ENCODE measurements at places on chromosomes 4 and X. TPM values are rescaled to one million over a fixed set of nuclear protein-coding genes. Genes with fewer than 3 reads are reported as not detected.
A peak's percentile ranks its signal among the peaks of the same experiment; 100 is the strongest.

Gene COL4A6
- 1.1 TPM for total RNA-seq

DNA sequence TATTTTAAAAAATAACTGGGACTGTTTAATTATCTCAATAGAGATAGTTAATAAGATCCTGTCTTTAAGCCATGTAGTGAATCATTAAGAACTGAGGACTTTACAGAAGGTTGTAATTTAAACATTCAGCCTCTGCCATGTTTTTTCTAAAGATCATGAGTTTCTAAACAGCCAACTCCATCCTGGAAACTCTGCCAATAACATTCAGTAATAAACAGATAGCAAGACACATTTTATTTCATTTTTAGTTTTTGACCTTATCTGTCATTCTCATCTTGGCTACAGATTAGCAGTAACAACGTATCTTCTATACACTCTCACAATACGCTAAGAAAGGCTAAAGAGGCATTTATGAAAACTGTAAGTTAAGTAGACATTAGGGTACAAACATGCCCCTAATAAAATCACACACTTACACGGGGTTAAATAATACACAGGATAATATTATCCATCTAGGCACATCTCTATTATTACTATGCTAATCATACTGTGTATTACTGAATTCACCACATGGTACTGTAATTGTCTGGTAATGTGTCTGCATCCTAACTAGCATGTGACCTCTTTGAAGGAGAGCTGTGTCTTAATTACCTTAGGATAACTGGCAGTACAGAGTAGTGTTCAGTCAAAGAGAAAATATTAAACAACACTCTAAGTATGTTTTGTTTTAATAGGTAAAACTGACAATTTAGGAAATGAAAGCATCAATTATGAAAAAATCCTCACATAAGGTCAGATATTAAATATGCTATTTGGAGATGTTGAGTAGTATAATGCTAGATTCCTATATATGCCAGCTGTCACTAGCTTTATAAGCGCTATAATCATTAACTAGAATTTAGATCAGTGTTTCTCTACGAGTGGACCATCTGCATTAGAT lies 122.4 kb upstream of the NAP1L5 start:
- DNase-seq, result no peak

DNA sequence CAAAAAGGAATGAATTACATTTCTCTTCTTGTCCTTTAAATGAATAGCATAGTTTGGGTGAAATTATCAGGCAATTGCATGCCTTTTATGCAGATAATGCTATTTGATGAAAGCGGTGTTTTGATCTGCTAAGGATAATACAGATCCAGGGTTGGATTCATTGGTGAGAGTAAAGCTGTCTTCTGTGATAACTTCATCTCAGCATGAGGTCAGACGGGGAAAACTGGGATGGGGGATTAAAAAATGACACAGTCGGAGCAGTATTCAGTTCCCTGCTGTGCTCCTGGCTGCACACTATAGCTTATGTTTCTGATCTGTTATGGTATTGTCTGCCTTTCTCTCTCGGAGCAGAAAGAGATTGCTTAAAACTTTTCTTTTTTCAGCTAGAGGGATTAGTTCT lies 105.9 kb upstream of the TENM3 start:
- no peak for DNase-seq

DNA sequence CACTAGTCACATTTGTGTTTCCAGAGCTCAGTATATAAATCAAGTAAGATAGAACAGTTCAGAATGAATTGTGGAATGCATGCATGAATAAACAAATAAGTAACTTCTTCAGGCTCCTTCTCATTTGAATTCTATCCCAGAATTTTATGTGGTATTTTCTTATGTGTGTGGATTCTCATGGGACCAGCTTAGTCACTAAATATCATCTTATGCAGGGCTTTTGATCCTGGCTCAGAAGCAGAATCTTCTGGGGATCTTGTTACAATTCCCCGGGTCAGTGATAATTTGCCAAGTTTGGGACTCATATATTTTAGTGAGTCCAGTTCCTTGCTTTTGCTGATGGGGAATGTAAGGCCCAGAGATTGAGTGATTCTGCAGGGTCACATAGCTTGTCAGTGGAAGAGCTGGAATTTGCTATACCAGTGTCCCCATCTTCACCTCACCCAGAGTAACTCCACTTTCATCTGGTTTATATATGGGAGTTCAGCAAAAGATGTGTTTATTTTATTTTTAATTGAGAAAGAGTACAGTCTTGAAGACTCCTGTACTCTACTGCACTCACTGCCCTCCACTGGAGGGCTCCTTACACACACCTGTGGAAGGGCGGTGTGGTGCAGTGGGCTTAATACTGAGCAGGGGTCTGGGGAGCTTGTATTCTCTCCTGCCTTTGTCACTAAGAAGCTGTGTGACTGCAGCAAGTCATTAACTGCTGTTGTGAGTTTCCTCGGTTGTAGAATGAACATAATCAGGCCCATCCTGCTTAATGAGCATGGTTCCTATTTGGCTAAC lies 198.2 kb upstream of the CXorf66 start:
- DNase-seq, result peak; percentile 67

Gene SPACA5B
- total RNA-seq, result not detected

Gene ARAF
- total RNA-seq, result 41.5 TPM

GRCh38 chr4:24473309-24473721 lies 111.0 kb downstream of the DHX15 start:
- DNase-seq, result peak; percentile 51

- DNase-seq, result peak; percentile 51
These were observed 22.8 kb upstream of the FMR1NB start for GRCh38 chrX:147958291-147958690.

Gene SPARCL1
- 0.39 TPM for total RNA-seq

- DNase-seq, result no peak
These were observed 2.2 kb downstream of the PCDH10 start for GRCh38 chr4:133151341-133151690.

GRCh38 chr4:101458914-101459313 lies 111.6 kb upstream of the PPP3CA start:
- DNase-seq, result no peak

DNA sequence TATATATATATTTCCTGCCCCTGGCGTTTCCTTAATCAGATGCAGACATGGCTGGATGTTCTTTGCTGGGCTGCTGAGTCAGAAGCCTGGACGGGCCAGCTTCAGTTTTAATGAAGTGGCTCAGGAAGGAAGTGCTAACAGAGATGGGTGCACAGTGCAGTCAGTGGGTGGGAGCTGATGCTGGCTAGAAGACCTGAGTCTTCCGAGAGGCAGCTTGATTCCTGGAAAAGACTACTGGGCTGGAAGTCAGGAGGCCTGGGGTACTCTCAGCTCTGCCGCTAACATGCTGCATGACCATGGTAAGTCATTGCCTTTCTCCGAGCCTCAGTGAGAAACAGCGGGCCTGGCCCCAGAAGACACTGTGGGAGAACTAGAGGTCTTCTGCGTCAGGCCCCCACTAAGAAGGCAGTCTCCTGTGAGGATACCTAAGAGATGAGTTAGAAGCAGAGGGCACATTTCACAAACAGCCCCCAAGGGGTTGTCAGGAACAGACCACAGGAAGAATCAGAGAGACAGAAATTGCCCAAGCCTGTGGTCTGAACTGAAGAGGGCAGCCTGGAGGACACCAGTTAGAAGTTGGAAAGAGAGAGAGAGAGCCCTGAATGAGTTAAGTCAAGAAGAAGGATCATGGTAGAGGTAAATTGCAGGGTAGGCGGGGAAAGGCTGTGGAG lies 8.3 kb upstream of the CD40LG start:
- no peak for DNase-seq

- DNase-seq, result no peak
These were observed 384.5 kb downstream of the NAF1 start for GRCh38 chr4:162782096-162782777.

Gene OPN1MW2
- not detected for total RNA-seq

DNA sequence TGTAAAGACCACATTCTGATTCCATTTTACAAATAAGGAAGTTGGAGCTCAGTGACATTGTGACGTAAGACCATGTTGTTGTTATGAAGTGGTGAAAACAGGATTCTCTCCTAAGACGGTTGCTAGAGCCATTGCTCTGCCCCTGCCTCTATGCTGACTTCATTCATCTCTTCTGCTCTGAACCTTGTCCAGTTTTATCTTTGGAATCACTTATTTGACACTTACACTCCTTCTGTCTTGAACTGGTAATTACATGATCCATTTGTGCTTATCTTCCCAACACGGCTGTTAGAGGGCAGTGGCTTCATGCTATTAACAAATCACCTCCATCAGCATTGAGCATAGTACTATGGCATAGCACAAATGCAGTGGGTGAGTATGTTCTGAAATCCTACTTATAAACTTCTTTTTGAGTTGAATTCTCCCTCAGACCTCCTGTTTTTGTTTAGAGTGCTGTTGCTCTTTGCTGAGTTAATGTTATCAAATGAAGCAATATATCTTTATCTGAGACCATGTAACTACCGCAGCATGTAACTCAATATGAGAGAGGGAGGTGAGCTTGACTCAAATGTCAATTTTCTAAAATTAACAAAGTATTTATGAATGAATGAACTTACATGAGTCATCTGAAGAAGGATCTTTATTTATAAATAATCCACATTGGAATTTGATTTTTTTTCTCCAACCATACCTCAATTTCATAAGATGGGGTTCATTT lies 177.8 kb downstream of the RASL11B start:
- DNase-seq, result no peak

DNA sequence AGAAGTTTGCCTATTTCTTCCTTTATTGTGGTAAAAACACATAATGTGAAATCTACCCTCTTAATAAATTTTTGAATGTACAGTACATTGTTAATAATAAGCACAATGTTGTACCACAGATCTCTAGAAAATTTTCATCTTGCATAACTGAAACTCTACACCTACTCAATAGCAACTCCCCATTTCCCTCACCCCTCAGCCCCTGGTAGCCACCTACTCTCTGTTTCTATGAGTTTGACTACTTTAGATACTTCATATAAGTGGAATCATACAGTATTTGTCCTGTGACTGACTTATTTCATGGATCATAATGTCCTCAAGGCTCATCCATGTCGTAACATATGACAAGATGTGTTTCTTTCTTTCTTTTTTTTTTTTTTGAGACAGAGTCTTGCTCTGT lies 446.4 kb downstream of the RPA4 start:
- DNase-seq, result no peak

- no peak for DNase-seq
These were observed 66.9 kb upstream of the C4orf50 start for GRCh38 chr4:6085028-6085690.

- DNase-seq, result no peak
These were observed 22.9 kb upstream of the COX7B2 start for GRCh38 chr4:46931981-46932380.

- no peak for DNase-seq
These were observed 46.6 kb downstream of the KIAA0232 start for GRCh38 chr4:6829086-6829485.

DNA sequence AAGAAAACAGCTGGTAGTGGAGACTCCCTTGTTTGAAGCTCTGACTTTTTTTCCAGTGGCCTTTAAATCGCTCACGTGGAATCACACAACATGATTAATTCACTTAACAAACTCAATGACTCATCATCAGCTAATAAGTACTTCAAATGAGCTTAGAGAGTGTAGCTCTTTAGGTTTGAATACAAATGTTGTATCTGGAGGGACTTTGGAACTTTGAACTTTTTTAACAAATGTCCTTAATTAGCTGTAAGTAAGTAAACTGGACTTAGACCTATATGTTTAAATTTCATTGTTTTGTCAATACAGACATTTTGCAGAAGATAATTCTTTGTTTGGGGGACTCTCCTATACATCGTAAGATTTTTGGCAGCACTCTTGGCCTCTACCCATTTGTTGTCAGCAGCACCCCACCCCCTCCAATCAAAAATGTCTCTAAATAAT lies 581.1 kb downstream of the SPRY1 start:
- peak; percentile 41 for DNase-seq

- no peak for DNase-seq
These were observed 31.6 kb downstream of the SEPSECS start for GRCh38 chr4:25128671-25129070.

GRCh38 chr4:87270144-87270543 lies 49.7 kb upstream of the KLHL8 start:
- DNase-seq, result peak; percentile 44

- DNase-seq, result no peak
These were observed 42.1 kb upstream of the SPINK2 start for GRCh38 chr4:56863441-56864139.

Gene RTL3
- 1.4 TPM for total RNA-seq

GRCh38 chr4:37970702-37971101 lies 10.5 kb downstream of the PTTG2 start:
- DNase-seq, result peak; percentile 47

- no peak for DNase-seq
These were observed 25.5 kb upstream of the CBLL2 start for GRCh38 chrX:22247169-22247568.

Gene GPRASP3
- total RNA-seq, result 1.3 TPM

All from RPMI7951 (cell line).